DND-41 (cell line): ENCODE measurements at places on chromosomes 11 and 22.
A peak's percentile ranks its signal among the peaks of the same experiment; 100 is the strongest.

GRCh38 chr11:65246506-65246905 is 15.3 kb upstream of the POLA2 start:
- H3K36me3 ChIP-seq: no peaks in the 10 kb centered on the region
- no peak for DNase-seq
- no peak overlapping the region for H3K4me3 ChIP-seq
- H3K27me3 ChIP-seq: no peaks in the 10 kb centered on the region
- H3K27ac ChIP-seq: no peak overlapping the region
- no peaks in the 10 kb centered on the region for H3K4me1 ChIP-seq

DNA sequence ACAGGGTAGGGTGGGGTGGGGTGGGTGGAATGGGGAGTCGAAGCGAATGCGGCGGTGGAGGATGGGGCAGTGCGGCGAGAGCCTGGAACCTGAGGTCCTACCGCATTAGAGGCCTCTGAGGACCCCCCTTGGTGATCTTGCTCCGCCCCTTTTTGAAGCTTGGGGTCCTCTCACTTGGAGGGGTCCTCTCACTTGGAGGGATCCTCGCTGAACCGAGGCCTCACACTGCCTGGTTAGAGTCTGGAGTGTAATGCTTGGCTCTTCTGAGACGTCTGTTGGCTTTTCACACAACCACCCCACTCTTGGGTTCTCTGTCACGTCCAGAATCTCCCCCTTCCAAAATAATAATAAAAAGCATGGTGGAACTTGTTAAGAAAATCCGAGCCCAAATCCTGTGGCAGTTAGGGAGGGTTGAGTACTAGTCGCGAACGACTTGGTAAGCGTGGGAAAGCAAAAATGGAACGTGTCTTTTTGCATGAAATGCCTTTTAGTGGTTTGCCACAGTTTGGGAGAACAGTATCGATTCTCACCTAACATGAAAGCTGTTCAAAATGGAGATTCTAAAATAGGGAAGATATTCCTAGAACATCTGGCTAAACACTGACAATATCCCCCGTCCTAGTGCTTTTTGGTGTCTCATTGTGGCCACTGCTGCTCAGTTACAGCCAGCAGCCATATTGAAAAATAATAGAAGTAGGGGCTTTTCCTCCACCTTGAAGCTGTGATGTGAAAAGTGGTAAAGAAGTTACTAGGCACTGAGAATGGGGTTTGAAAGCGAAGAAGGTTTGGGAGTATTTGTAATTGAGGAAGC is 822 bp downstream of the RBX1 start:
- H3K4me1 ChIP-seq: peaks cover 31% of the 10 kb centered on the region
- H3K36me3 ChIP-seq: peaks cover 36% of the 10 kb centered on the region
- no peak for DNase-seq

GRCh38 chr11:24357620-24358410 is 139.0 kb upstream of the LUZP2 start:
- peak overlapping the region; percentile 83 for H3K27ac ChIP-seq
- DNase-seq: peak; percentile 53
- H3K4me1 ChIP-seq: peaks cover 26% of the 10 kb centered on the region
- no peaks in the 10 kb centered on the region for H3K27me3 ChIP-seq

- peaks cover 38% of the 10 kb centered on the region for H3K4me1 ChIP-seq
- no peak for DNase-seq
- no peaks in the 10 kb centered on the region for H3K27me3 ChIP-seq
- no peak overlapping the region for H3K4me3 ChIP-seq
- H3K36me3 ChIP-seq: no peaks in the 10 kb centered on the region
Measured at GRCh38 chr22:23518376-23519187, 61.5 kb downstream of the IGLL1 start.

DNA sequence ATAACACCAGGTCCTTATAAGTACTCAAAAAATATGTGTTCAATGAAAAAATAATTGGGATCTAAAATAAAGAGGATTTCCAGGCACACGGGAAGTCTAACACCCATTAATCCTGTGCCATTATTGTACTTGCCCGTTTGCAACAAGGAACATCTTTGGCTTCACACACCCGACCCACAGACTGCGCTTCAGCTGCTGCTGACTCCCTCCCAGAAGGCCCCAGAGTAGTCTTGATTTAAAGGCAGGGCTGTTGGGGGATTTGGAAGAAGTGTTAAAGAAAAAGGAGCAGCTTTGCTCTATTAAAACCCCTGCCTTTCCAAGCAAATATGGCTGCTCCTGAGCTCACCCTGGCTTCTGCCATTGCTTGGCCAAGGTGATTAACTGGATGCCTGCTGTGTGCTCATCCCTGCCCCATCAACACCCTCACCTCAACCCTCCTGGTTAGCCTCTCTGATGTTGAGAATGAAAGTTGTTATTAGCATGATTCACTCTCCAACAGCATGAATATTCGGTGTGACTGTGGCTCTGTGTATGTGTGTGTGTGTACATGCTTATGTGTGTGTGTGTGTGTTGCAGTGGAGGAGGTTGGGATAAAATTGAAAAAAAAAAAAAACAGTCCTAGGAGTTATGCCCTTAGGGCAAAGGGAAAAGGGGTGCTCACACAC is 76.1 kb downstream of the KIRREL3 start:
- no peak overlapping the region for H3K4me3 ChIP-seq
- no peaks in the 10 kb centered on the region for H3K27me3 ChIP-seq
- no peaks in the 10 kb centered on the region for H3K36me3 ChIP-seq
- no peak for DNase-seq
- H3K4me1 ChIP-seq: 0 out of 2 replicates have a peak, but pooled peaks cover 6% of the 10 kb centered on the region
- no peak overlapping the region for H3K27ac ChIP-seq

GRCh38 chr22:42214633-42215415 is 55.6 kb downstream of the TCF20 start:
- H3K4me3 ChIP-seq: no peak overlapping the region
- H3K27ac ChIP-seq: no peak overlapping the region
- no peaks in the 10 kb centered on the region for H3K27me3 ChIP-seq
- DNase-seq: no peak

- no peaks in the 10 kb centered on the region for H3K27me3 ChIP-seq
- H3K4me1 ChIP-seq: no peaks in the 10 kb centered on the region
- H3K27ac ChIP-seq: no peak overlapping the region
- no peaks in the 10 kb centered on the region for H3K36me3 ChIP-seq
- H3K4me3 ChIP-seq: no peak overlapping the region
Measured at GRCh38 chr22:25122136-25122764, 77.4 kb upstream of the CRYBB3 start.

- H3K27ac ChIP-seq: no peak overlapping the region
- no peak overlapping the region for H3K4me3 ChIP-seq
- DNase-seq: no peak
- H3K36me3 ChIP-seq: peaks cover 28% of the 10 kb centered on the region
- H3K4me1 ChIP-seq: no peaks in the 10 kb centered on the region
Measured at GRCh38 chr11:71505001-71505400, 22.1 kb upstream of the KRTAP5-7 start.

DNA sequence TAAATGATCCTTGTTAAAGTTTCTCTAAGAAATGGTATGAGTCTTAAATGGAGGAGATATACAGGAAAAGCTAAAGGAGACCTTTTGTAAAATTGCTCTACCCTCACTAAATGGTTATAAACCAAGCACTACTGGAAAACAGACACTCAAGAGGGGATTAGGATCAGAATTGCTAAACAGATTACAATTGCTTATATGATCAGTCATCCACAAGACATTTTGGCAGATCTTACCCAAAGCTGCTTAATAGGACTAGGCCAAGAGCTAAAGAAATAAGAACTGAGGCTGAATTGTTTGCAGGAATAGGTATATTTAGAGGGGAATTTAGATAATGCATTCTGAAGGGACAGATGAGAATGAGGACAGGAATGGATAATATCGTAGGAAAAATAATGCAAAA is 9.5 kb downstream of the HARBI1 start:
- no peak overlapping the region for H3K27ac ChIP-seq
- H3K4me1 ChIP-seq: peaks cover 8% of the 10 kb centered on the region
- DNase-seq: no peak
- H3K4me3 ChIP-seq: no peak overlapping the region
- peaks cover 7% of the 10 kb centered on the region for H3K36me3 ChIP-seq

DNA sequence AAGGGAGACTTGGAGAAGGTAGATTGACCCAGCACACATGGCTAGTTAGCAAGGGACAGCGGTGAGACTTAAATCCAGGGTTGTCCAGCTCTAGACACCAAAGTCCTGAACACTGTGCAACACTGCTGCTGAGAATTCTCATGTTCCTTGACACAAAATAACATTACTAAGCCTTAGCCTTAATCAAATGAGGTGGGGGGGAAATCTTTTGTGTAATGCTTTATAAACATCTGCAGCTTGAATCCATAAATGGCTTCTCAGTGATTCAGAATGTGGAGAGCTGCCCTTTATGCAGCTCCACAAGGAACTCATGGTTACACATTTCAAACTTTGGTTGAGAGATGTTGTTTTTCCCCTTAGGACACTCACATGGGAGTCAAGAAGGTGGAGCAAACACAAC is 80.0 kb downstream of the CD44 start:
- no peak overlapping the region for H3K4me3 ChIP-seq
- H3K36me3 ChIP-seq: peaks cover 74% of the 10 kb centered on the region
- H3K27ac ChIP-seq: no peak overlapping the region
- DNase-seq: no peak
- H3K27me3 ChIP-seq: no peaks in the 10 kb centered on the region

DNA sequence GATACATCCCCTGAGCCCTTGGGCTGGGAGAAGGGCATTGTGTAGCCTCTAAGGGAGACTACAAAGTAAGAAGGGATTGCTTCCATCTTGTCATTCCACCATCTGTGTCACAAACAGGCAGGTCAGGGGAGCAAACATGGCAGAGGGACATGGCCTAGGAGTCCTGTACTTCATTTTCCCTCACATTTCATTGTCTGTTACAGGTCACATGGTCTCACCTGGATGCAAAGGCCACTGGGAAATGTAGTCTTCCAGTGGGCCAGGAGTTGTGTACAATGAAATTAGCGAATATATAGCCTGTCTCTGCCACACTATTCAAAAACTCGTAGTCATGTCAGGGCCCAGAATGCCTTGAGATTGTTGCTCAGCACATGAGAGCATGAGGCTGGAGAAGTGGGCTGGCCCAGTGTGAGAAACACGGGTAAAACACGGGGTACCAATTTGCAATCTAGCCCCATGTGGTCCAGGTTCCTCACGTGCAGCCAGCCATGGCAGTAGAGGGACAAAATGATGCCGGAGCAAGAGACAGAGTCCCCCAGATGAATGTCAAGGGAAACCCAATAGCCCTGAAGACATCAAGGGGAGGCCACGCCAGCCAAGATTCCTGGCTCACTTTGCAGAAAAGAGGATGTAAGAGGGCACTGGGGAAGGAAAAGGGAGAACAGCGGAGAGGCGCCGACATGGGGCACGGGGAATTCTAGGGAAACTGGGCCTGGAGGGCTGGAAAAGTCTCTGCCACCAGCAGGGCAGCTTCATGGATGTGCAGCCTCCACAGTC is 47.7 kb upstream of the EMID1 start:
- no peaks in the 10 kb centered on the region for H3K36me3 ChIP-seq
- peaks cover 15% of the 10 kb centered on the region for H3K4me1 ChIP-seq
- DNase-seq: no peak
- H3K27me3 ChIP-seq: no peaks in the 10 kb centered on the region

GRCh38 chr11:129267716-129268115 is 75.6 kb upstream of the ARHGAP32 start:
- no peaks in the 10 kb centered on the region for H3K27me3 ChIP-seq
- no peak for DNase-seq
- H3K27ac ChIP-seq: no peak overlapping the region
- no peak overlapping the region for H3K4me3 ChIP-seq
- H3K4me1 ChIP-seq: no peaks in the 10 kb centered on the region
- H3K36me3 ChIP-seq: no peaks in the 10 kb centered on the region

- H3K4me1 ChIP-seq: no peaks in the 10 kb centered on the region
- H3K4me3 ChIP-seq: no peak overlapping the region
- H3K27me3 ChIP-seq: peaks cover 2% of the 10 kb centered on the region
- H3K36me3 ChIP-seq: no peaks in the 10 kb centered on the region
- DNase-seq: no peak
Measured at GRCh38 chr11:35344681-35345574, 74.4 kb downstream of the SLC1A2 start.

- DNase-seq: no peak
- H3K27ac ChIP-seq: no peak overlapping the region
- H3K4me3 ChIP-seq: no peak overlapping the region
- H3K36me3 ChIP-seq: peaks cover 51% of the 10 kb centered on the region
Measured at GRCh38 chr22:29697853-29698598, 21.8 kb upstream of the CABP7 start.

- H3K27ac ChIP-seq: no peak overlapping the region
- H3K4me1 ChIP-seq: peaks cover 56% of the 10 kb centered on the region
- no peak for DNase-seq
Measured at GRCh38 chr11:802018-802617, 2.9 kb downstream of the PIDD1 start.

- no peak overlapping the region for H3K4me3 ChIP-seq
- H3K27me3 ChIP-seq: peaks cover 4% of the 10 kb centered on the region
- H3K27ac ChIP-seq: no peak overlapping the region
- peak; percentile 54 for DNase-seq
Measured at GRCh38 chr11:20342347-20343141, 21.0 kb upstream of the HTATIP2 start.

GRCh38 chr11:12897390-12897789 is 111.7 kb upstream of the RASSF10 start:
- no peaks in the 10 kb centered on the region for H3K4me1 ChIP-seq
- no peak overlapping the region for H3K4me3 ChIP-seq

- no peak overlapping the region for H3K27ac ChIP-seq
- no peak for DNase-seq
- H3K27me3 ChIP-seq: no peaks in the 10 kb centered on the region
- H3K36me3 ChIP-seq: no peaks in the 10 kb centered on the region
- H3K4me1 ChIP-seq: no peaks in the 10 kb centered on the region
- no peak overlapping the region for H3K4me3 ChIP-seq
Measured at GRCh38 chr11:48025293-48025983, 45.1 kb downstream of the PTPRJ start.

GRCh38 chr11:119373059-119373920 is 8.2 kb downstream of the USP2 start:
- no peak for DNase-seq
- H3K4me3 ChIP-seq: no peak overlapping the region
- H3K27me3 ChIP-seq: peaks cover 6% of the 10 kb centered on the region
- no peaks in the 10 kb centered on the region for H3K4me1 ChIP-seq
- no peak overlapping the region for H3K27ac ChIP-seq
